ENCODE measurements at places on chromosomes 2 and 18. TPM values are rescaled to one million over a fixed set of nuclear protein-coding genes. Genes with fewer than 3 reads are reported as not detected.

The DTNA gene
- total RNA-seq = 32.9 TPM

- peaks cover 4% of the 10 kb centered on the region for H3K27me3 ChIP-seq
- H3K4me3 ChIP-seq = no peak overlapping the region
- H3K4me1 ChIP-seq = peaks cover 8% of the 10 kb centered on the region
- DNase-seq = no peak
These were observed 10.8 kb upstream of the SNED1 start for GRCh38 chr2:240987588-240987987.

- no peaks in the 10 kb centered on the region for H3K4me1 ChIP-seq
- no peaks in the 10 kb centered on the region for H3K36me3 ChIP-seq
- no peaks in the 10 kb centered on the region for H3K27me3 ChIP-seq
These were observed 103.7 kb upstream of the DNMT3A start for GRCh38 chr2:25445464-25445863.

DNA sequence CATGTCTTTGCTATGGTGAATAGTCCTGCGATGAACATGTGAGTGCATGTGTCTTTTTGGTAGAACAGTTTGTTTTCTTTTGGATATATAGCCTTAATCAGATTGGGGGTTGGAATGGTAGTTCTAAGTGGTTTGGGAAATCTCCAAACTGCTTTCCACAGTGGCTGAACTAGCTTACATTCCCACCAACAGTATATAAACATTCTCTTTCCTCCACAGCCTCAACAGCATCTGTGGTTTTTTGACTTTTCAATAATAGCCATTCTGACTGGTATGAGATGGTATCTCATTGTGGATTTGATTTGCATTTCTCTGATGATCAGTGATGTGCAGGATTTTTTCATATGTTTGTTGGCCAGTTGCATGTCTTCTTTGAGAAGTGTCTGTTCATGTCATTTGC lies 112.2 kb upstream of the SESTD1 start:
- H3K4me3 ChIP-seq = no peak overlapping the region
- no peak overlapping the region for H3K27ac ChIP-seq
- no peaks in the 10 kb centered on the region for H3K36me3 ChIP-seq
- peak; percentile 75 for DNase-seq

The C1QL2 gene
- 0.20 TPM for total RNA-seq

DNA sequence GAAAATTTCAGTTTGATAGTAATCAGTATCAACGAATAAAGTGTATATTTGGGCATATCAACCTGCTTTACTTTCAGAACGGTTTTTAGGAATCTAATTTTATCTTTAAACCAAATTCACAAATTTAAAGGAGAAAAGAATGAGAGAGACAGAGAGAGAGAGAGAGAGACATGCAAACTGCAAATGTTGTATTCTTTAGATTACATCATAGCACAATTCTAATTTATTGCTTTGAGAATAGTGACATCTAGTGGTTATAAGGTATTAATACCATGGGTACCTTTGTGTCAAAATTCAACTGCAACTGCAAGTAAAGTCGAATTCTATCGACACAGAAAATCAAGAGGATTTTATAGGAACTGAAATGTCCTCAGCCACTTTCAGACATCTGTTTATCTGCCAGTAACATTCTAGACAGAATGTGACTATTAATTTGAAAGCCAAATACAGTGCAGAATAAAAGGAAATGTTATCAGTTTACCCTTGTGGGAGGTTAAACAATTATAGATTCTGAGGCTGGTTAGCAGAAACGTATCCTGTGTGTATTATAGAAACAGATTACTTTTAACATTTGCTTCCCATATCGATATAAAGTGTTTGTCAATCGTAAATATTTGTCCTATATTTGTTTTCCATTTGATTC lies 529.8 kb upstream of the VRK2 start:
- no peaks in the 10 kb centered on the region for H3K36me3 ChIP-seq
- no peak overlapping the region for H3K27ac ChIP-seq
- no peaks in the 10 kb centered on the region for H3K4me1 ChIP-seq
- no peaks in the 10 kb centered on the region for H3K27me3 ChIP-seq
- DNase-seq = peak; percentile 29

All from astrocyte (in vitro differentiated cells and primary cell).